ENCODE measurements at places on chromosomes 3 and 15.
A peak's percentile ranks its signal among the peaks of the same experiment; 100 is the strongest.

- no peak for DNase-seq
Observed at GRCh38 chr15:85614059-85614458, 180.7 kb downstream of the KLHL25 start.

DNA sequence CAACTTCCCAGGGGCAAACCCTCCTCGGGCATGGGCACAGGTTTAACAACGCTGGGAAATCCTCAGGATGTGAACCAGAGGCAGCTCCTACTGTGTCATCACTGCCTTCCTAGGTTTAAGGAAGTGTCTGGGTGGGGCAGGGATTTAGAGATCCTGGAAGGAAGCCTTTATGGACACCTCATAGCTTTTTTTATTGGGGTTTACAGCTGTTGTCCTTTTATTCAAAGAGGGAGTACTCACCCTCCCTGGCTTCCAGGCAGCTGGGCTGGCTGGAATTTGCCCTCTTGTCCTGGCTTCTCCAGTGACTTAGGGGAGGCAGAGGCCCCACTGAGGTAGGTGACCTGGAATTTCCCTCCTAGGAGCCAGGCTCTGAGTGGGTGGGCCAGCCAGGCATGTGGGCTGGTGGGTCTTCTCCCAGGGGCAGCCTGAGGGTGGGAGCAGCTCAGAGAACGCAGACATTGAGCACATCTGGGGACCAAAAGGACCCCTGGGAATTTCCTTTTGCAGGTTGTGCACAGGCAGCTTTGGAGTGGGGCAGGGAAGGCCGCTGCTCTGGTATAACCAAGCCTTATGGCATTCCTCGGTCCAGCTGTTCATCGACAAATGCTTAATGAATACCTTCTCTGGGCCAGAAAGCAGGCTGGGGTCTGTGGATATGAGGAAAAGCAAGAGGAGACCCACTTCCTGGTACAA, 13.5 kb upstream of the FAM3D start:
- DNase-seq = no peak

DNA sequence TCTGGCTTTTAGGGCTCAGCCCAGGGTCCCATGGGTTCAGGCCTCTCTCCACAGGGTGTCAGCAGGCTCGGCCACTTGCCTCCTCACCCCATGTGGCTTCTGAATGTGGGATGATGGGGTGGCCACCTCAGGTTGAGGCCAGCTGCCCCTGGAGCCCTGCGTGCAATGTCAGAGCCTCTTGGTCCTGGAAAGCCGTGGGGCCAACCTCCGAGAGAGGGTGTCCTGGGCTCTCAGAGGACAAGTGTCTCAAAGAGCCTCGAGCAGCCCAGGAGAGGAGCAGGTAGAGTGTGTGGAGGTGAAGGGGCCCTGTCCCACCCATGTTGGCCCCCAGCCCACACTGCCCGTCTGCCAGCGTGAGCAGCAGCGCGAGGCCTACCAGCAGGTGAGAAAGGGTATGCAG, 86.0 kb downstream of the PLXNA1 start:
- DNase-seq = no peak

GRCh38 chr3:124576565-124577493, 153.4 kb upstream of the UMPS start:
- DNase-seq = no peak

- no peak for DNase-seq
Observed at GRCh38 chr15:41907141-41907540, 13.3 kb upstream of the SPTBN5 start.

DNA sequence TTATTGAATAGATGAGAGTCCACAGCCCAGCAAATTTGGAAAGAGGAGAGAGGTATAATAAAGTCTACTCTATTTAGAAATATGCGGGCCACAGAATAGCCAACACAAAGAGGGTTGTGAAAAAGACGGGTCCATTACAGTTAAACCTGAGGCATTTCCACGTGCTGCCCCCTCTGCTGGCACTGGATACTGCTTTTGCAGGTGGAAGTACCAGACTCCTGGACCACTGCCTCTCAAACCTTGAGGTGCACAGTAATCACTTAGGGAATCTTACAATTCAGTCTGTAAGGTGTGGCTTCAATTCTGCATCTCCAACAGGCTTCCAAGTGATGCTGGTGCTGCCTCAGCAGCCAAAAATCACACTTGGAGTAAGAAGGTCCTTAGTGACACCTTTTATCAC, 3.0 kb upstream of the TFDP2 start:
- no peak for DNase-seq

GRCh38 chr15:39586387-39587095, 5.7 kb downstream of the THBS1 start:
- DNase-seq = peak; percentile 88

GRCh38 chr3:110903771-110904519, 167.7 kb upstream of the NECTIN3 start:
- DNase-seq = no peak

DNA sequence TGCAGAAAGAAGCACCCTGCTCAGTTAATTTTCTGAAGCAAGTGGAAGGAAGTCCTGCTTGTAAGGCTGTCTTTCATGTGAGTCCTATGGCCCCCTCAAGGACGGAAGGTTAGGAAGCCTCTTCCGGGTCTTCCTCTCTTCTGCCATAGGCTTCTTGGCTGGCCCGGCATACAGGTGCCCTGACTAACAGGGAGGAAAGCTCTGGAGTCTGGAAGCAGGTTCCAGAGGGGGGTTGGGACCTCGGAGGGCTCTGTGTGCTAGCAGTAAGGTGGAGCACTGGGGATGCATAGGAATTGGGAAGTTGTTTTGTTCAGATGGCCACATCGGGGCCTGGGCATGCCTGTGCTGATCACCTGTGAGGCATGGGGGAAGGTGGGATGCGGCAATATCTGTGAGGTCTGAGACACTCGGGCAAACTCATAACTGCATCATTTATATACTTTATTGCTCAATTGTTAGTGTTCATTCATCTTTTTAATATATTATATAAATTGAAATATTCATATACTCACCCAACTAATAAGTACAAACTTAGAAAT, 49.6 kb downstream of the TRAK1 start:
- DNase-seq = no peak

DNA sequence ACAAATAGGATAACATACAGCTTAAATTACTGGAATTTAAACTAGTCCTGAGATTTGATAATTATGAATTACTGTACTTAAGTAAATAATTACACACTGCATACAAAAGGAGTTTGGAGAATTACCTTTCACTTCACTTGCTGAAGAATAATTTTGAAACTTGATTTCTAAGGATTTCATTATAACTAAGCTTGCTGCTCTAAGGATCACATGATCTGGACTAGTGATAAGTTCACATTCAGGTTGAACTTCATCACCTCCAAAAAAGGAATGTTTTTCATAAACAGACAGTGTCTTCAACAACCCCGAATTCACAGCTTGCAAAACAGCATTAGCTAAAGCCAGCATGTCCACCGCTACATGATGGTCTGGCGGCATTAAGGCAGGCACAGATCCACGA, 28.5 kb downstream of the LINS1 start:
- DNase-seq = no peak

- DNase-seq = no peak
Observed at GRCh38 chr3:180176059-180176458, 139.3 kb upstream of the PEX5L start.

GRCh38 chr15:92909136-92909781, 9.1 kb downstream of the CHD2 start:
- DNase-seq = no peak

DNA sequence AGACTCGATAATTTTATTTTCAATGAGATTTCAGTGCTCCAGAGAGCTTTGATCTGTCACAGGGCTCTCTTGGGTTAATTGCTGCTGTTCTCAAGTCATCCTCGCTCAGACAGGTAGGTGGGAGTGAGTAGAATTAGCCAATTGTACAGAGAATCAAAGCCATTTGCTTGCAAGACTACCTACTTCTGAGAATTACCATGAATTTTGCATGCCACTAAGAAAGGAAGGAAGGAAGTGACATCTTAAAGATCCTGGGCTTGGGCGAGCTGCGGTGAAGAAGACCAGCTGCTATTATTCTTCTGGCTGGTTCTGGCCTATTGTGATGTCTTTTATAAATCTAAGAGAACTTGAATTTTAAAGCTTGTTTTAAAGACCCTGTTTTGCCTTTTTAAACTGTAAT, 154.1 kb upstream of the LPP start:
- no peak for DNase-seq

DNA sequence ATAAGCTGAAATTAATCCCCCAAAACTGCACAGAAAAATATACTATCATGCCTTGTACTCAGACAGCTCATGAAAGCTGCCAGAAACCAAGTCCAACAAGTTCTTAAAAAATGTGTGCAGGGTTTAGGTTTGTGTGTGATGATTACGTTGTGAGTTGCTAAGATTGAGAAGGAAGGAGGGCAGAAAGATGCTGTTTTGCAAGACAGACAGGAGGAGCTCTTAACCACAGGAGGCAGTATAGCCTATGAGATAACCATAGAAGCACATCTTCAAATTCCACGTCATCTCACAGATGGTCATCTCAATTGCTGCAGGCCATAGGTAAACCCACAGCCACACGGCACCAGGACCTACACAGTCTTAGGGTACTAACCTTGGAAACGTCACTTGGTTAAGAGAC, 191.9 kb downstream of the STT3B start:
- DNase-seq = no peak

DNA sequence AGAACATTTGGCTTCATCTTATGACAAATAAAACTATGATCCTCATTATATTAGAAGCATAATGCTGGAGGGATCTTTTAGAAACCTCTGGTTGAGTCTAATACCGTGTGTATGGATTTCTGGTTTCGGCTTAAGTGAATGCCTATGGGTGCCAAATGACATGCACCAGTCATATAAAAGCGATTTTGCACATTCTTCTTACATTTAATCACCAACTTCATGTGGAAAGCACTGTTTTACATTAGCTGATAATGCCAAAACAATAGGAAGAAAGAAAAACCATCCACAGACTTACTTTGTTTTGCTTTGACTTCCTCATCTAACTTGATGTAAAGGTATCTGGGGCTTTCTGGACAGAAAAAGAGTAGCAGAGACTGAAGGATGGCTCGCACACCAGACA, 20.9 kb downstream of the SLC2A2 start:
- DNase-seq = no peak

GRCh38 chr3:178475062-178475461, 61.2 kb upstream of the KCNMB2 start:
- no peak for DNase-seq

DNA sequence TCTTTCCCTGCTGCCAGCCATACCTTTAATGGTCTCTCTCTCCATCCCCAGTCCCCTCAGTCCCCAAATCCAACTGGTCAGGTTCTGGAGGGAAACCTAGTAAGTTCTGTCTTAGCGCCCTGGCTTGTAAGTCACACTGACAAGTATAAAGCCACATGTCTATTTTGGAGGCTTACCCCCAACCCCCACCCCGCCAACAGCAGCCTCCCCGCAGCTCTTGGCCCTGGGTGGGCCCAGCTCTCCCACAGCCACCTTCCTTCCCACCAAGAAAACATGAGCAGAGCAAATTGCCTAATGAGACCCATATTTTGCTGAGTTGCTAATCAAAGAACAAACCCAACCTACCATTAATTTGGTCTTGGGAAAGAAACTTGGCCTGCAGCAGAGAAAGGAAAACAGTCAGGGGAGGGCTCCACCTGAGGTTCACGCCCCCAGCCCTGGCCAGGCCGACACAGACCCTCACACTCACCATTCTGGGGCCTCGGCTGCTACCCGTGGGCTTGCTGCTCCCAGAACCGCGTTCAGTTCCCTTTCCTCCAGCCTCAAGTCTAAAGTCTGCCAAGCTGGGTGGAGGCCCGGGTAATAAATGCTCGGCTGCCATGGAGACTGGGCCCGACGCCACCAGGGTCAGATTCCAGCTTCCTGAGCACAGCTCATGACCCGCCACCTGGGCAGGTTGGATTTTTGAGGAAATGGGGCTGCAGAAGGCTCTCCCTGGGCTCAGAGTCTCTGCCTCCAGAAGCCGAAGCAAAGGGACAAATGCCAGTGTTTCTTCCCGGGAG, at the start of gene CALML4:
TSS of gene CALML4 (minus strand) at position 557 of the 782 bp plus-strand sequence. CDS start at position 472, 85 bp downstream.
- no peak for DNase-seq

- no peak for DNase-seq
Observed at GRCh38 chr3:98971169-98971681, 69.7 kb upstream of the DCBLD2 start.

GRCh38 chr3:15326037-15326436, 6.3 kb downstream of the SH3BP5 start:
- DNase-seq = no peak

DNA sequence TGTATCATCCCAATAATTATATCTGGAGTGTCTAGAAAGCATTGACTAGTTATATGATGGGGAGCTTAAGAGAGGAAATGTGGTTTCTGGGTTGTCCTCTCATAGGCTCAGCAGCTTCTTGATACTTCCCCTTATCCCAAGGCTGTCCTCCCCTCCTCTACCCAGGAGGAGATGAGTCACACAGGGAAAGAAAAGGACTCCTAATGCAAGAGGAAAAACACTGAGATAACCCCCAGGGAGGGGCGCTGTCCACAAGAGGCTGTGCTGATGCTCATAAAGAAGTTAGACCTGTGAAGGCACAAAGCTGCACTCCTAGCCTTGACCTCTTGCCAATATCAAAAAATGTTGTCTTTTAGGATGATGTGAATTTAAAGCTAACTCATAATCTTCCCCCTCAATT, 28.8 kb upstream of the GYG1 start:
- DNase-seq = peak; percentile 20

GRCh38 chr15:80442728-80443403, 38.7 kb downstream of the ARNT2 start:
- DNase-seq = no peak

GRCh38 chr15:39313467-39313866, 267.4 kb upstream of the THBS1 start:
- no peak for DNase-seq

- DNase-seq = no peak
Observed at GRCh38 chr3:280681-281080, 84.1 kb downstream of the CHL1 start.

- DNase-seq = no peak
Observed at GRCh38 chr3:186451371-186451770, 89.3 kb upstream of the DGKG start.

DNA sequence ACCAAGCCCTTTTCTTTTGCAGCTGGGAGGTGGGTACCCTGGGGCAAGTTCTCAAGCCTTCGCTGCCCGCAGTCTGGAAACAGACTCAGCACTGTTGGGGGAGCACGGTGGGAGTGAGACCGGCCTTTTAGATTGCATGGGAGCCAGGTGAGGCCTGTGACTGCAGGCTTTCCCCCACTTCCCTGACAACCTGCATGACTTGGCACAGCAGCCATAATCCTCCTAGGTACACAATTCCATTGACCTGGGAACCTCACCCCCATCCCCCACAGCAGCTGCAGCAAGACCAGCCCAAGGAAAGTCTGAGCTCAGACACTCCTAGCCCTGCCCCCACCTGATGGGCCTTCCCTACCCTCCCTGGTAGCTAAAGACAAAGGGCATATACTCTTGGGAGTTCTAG, 52.2 kb upstream of the CCDC80 start:
- no peak for DNase-seq

Data from brain pericyte (primary cell).